ENCODE measurements at places on chromosomes 2 and 18.

- no peak for DNase-seq
Observed at GRCh38 chr2:122100756-122101155, 345.3 kb downstream of the TSN start.

DNA sequence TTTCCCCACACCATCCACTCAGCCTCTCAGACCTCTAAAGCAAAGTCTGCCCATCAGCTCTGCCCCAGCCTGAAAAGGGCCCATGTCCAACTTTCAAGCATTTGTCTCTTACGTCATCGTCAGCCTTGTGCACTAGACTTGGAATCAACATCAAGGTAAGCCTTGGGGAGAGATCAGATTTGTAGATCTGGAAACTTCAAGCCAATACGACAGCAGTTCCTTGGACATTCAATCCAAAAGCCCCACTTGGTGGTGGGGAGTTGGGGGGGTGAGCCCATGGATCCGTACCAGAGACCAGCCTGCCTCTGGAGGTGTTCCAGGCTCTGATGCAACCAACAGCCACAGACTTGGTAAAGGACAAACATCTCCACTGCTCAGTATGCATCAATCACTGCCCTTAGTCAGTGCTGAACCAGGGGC lies 206.8 kb upstream of the MEIS1 start:
- no peak for DNase-seq

- DNase-seq: no peak
Observed at GRCh38 chr18:13309748-13310670, 91.4 kb downstream of the LDLRAD4 start.

GRCh38 chr2:134167015-134167414 lies 86.9 kb upstream of the MGAT5 start:
- no peak for DNase-seq

GRCh38 chr18:59232309-59233016 lies 12.5 kb downstream of the GRP start:
- no peak for DNase-seq

GRCh38 chr2:147231607-147232006 lies 613.2 kb upstream of the ACVR2A start:
- DNase-seq: no peak

- no peak for DNase-seq
Observed at GRCh38 chr18:3966246-3966641, 488.9 kb downstream of the DLGAP1 start.

GRCh38 chr2:159711562-159712142 lies 654 bp upstream of the MARCHF7 start:
- DNase-seq: no peak

GRCh38 chr18:24234850-24235418 lies 96.1 kb downstream of the CABYR start:
- DNase-seq: no peak

DNA sequence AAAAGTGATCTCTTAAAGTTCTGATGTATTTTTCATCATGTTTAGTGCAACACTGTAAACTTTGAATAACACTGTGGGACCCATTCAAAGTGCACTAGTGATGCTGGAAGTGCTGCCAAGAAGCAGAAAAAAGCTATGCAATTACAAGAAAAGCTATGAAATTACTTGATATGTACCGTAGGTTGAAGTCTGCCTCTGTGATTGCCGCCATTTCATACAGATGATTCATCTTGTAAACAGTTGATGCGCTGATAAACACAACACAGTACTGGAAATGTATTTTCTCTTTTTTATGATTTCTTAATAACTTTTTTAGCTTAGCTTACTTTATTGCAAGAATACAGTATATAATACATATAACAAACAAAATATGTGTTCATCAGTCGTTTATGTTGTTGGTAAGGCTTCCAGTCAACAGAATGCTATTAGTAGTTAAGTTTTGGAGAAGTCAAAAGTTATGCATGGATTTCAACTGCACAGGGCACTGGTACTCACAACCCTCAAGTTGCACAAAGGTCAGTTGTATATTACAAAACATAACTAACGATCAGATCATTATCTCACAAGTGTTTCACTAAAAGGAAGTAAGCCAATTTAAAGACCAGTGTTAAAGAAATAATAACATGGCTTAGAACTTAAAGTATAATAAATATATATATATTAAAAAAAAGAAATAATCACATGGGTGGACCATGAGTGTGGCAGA lies 82.0 kb downstream of the SGPP2 start:
- no peak for DNase-seq

GRCh38 chr2:44358503-44358902 lies 2.8 kb downstream of the PREPL start:
- DNase-seq: no peak

DNA sequence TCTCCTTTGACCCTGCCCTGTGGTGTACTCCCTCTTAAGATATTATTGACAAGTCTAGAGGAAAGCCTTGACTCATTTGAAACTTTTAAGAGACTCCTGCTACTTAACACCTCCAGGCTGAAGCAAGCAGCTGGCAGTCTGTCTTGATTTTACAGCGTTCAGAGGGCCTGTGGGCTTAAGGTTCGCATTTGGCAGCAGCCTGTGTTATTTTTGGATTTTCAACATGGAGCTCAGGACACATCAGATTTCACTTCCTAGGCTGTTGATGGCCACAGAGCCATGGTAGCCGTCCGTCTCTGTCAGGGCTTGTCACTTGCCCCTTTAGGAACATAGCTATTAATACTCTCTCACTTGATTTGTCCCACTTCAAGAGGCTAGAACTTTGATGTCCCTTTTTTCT lies 73.6 kb downstream of the VWA3B start:
- no peak for DNase-seq

GRCh38 chr2:55111570-55112228 lies 61.4 kb upstream of the RTN4 start:
- DNase-seq: no peak

GRCh38 chr2:45626387-45627221 lies 15.5 kb upstream of the SRBD1 start:
- no peak for DNase-seq

- DNase-seq: no peak
Observed at GRCh38 chr18:76466410-76466991, 28.5 kb downstream of the ZNF516 start.

- no peak for DNase-seq
Observed at GRCh38 chr2:239587311-239587731, 186.5 kb upstream of the HDAC4 start.

- DNase-seq: no peak
Observed at GRCh38 chr2:180143633-180144337, 136.7 kb upstream of the CWC22 start.

DNA sequence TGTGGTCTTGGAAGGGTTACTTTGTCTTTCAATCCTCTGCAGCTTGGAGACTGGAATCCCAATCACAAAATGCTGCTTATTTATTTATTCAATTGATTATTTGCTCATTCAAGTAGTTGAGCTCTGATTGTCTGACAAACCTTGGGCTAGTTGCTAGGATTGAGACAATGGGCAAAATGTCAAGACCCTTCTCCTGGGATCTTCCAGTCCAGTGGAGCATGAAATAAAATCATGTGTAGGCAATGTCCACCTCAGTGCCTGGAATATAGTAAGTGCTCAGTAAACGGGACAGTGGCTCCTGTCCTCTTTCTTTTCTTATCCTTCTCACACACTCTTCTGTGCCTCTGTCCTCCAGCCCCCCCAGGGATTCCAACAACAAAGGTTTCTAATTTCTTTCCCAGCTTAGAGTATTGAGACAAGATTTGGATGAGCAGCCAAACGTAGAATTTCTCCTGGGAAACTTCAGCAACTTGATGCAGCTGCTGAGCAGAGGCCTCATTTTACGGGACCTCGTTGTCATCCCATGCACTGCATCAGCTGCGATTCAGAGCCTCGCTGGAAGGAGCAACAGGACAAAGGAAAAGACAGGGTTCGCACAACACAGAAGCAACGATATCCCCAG lies 545.0 kb downstream of the SOX11 start:
- no peak for DNase-seq

DNA sequence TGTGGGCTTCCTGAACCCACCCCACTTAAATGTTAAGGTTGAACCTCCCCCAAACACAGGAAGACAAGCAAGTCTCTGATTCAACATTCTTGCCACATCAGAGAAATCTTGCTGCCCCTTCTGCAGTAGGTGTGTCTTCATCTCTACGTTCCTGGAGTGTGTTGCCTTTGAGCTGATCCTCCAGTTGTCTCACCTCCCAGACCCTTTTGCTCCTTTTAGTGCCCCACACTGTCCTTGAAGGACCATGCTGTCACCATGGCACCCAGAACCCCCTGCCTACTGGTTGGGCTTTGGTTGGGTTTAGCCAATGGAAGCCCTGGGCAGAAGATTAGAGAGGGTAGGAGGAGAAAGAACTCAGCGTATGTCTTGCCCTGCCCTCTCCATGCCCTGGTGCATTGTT lies 10.7 kb downstream of the CAB39 start:
- DNase-seq: peak; percentile 16

All from activated CD4-positive, CD25-positive, alpha-beta regulatory T cell treated with anti-CD3 and anti-CD28 coated beads, Interleukin-2, amount 50 U/mL, for 16 hours (primary cell).